ENCODE measurements at places on chromosomes 5 and 9.

- no peak for DNase-seq
Measured at GRCh38 chr9:116152941-116153764, 438 bp upstream of the PAPPA start.

DNA sequence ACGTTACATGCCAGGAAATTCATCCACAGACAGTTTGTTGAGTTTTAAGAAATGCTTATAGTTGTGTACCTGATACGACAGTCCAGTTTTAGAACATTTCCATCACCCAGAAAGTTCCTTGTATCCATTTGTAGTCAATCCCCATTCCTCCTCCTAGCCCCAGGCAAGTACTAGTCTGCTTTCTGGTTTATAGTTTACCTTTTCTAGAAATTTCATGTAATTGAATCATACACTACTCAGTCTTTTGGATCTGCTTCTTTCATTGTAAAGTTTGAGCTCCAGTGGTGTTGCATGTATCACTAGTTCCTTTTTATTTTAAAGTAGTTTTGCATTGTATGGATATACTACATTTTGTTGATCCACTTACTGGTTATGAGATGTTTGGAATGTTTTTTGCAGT, 291.2 kb downstream of the AOPEP start:
- DNase-seq, result no peak

DNA sequence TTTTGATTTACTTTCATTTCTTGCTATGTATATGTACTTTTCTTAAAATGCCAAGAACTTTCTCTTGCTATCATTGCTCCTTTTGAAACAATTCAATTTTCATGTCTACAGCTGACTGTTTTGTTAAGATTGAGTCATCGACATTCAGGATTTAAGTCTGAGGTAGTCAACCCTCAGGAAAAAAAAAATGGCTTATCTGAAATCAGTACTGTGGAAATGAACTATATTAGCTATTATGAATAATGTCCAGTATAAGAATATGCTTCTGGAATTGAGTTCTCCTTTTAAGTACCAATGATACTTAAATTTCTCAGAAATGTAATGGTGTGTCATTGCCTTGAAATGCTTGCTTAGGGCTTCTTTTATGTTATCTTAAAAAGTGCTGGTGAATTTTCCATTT, 37.9 kb downstream of the TNFAIP8 start:
- DNase-seq, result no peak

DNA sequence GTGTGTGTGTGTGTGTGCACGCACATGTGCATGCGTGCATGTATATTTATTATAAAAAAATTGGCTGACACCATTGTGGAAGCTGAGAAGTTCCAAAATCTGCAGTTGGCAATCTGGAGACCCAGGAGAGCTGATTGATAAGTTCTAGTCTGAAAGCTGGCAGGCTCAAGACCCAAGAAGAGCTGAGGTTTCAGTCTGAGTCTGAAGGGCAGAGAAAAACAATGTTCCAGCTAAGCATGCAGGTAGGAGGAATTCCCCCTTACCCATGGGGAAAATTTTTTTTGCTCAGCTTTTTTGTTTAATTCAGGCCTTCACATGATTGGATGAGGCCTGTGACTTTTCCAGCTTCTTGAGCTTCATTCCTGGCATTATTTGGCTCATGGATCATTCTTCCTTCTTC, 31.2 kb upstream of the ACTBL2 start:
- DNase-seq, result no peak

GRCh38 chr9:35035851-35036701, 36.3 kb downstream of the VCP start:
- no peak for DNase-seq

DNA sequence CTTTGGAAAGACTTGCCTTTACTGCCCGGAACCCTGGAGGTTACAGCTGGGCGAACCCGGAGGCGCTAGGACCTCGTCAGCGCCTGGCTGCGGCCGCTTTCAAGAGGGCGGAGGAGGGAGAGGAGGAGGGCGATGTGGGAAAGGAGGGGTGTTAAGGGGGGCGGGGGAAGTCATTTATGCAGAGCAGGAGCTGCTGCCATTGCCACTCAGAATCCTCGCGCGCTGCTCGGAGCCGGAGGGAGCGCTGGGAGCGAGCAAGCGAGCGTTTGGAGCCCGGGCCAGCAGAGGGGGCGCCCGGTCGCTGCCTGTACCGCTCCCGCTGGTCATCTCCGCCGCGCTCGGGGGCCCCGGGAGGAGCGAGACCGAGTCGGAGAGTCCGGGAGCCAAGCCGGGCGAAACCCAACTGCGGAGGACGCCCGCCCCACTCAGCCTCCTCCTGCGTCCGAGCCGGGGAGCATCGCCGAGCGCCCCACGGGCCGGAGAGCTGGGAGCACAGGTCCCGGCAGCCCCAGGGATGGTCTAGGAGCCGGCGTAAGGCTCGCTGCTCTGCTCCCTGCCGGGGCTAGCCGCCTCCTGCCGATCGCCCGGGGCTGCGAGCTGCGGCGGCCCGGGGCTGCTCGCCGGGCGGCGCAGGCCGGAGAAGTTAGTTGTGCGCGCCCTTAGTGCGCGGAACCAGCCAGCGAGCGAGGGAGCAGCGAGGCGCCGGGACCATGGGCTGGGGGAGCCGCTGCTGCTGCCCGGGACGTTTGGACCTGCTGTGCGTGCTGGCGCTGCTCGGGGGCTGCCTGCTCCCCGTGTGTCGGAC, at the start of gene PCSK5:
TSS of gene PCSK5 (plus strand) at position 202 of the 805 bp plus-strand sequence. CDS start at position 711, 509 bp downstream.
- peak; percentile 98 for DNase-seq

GRCh38 chr5:133728475-133728874, 116.1 kb upstream of the FSTL4 start:
- no peak for DNase-seq

GRCh38 chr5:167065794-167066193, 1225.7 kb upstream of the WWC1 start:
- no peak for DNase-seq

DNA sequence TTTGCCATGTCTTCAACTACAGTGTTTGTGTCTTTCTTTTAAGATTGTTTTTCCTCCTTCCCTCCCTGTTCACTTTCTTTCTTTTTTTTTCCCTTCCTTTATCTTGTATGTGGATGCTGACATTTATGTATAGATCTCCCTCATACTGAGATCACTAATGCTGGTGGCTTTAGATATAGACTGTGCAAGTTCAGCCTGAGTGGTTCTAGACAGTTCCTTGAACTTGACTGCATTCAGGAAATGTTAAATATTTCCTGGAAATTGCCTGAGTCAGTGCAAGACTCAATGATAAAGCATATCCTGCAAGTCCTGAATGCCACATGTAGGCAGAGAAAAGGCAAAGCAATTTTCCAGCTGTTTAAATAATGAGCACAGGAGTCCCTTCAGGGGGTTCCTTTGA, 182.5 kb upstream of the NR3C1 start:
- no peak for DNase-seq

GRCh38 chr9:124118894-124119293, 107.3 kb downstream of the LHX2 start:
- no peak for DNase-seq

DNA sequence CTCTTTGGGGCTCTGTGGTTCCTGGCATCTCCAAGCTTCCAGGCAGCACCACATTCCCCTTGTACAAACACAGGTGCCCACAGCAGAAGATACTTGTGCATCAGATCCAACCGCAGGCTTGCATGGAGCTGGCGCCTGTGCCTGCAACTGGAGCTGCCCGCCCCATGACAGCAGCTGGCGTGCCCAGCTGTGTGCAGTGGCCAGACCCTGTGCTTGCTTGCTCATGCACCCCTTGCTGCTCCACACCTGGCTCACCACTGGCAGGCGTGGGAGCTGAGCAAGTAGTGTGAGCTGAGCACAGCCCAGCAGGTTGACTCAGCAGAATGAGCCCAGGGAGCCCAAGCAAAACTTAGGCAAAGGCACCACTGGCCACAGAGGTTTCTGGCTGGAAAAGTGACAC, 84.4 kb upstream of the STARD4 start:
- no peak for DNase-seq

GRCh38 chr5:14663734-14664269, 716 bp upstream of the OTULIN start:
- peak; percentile 9 for DNase-seq

DNA sequence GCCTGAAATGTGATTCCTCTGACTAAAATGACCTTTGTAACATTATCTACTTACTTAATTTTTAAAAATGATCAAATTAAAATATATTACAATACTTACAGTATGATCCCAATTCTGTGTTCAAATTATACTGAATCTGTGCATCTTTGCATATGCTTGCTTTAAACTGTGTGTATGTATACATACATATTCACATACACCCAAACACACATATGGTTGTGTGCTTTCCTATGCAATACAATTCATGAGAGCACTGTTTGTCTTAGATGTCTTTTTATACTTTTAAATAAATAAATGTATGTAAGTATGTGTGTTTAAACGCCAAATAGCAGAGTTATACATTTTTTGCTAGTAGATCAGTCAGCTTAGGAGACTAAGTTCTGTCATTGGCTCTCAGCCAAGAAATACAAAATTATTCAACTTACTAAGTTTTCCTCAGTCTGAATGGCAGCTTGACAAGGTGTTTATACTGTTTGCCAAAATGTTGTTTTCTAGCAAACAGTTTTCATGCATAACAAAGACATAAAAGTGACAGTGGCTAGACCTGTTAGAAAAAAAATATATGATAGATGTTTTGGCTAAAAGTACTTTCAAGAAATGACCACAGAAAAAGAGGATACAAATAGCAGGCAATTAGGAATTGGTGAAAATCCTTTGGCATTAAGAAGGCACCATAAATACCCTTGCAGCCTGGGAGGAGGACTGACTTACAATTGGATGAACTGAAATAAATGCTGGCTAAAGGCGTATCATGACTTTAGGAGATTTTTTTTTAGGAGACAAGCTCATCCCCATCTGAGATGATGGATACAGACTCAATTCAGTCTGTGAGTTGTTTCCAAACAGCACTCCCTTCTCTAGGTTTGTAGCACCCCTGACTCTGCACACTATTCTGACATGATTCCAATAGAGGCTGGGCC, 7.9 kb downstream of the TICAM2 start:
- DNase-seq, result no peak

DNA sequence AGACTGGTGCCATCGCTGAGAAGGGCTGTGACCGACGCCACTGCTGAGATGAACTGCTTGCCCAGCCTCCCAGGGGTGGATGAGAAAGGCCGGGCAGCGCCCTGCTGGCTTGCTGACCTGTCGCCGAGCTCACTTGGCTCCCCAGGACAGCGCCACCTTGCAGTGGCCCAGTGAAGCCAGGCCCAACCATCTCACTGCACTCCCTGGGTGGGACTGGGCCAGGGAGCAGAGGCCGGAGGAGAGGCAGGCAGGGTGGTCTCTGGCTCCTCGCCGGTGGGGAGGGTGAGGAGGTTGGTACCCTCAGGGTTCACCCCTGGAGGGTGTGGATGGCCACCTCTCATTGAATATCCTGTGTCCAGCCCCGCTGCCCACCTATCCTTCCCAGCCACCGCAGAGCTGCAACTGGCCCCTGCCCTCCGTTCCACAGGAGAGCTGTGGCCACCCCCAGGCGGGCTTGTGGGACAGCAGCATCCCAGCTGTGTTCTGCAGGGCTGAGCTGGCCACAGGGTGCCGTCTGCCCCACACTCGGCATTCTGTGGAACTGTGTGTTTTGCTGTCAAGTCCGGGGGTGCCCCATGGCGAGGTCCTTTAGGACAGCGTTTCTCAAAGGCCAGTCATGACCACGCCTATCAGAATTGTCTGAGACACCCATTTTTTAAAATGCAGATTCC, 41.0 kb upstream of the FCN2 start:
- DNase-seq, result no peak

DNA sequence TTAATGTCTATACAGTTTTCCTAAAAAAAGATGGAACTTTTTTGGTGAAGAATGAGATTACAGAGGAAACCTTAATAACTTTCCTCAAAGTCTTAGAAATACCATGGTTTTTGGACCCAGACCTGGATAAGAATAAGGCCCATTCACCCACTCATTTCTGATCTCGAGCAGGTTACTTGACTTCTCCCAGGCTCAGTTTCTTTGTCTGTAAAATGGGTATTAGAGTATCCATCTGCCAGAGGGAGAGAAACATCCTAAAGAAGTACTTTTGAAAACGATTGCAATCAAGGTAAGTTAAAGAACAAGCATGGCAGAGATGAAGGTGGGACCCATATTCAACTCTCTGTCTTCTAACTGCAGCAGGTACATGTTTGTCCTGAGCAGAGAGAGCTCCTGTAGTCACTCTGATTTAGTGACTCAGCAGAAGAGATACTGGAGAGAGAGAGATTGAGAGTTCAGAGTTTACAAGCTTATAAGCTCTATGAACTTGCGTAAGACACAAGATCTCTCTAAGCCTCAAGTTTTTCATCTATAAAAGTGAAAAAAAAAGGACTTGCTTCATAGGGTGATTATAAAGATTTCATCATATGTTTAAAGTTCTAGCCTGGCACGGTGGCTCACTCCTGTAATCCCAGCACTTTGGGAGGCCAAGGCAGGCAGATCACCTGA, 379.4 kb upstream of the SGCD start:
- DNase-seq, result no peak

- no peak for DNase-seq
Measured at GRCh38 chr9:6703898-6704639, 53.7 kb upstream of the KDM4C start.

GRCh38 chr5:108739906-108740305, 7.8 kb upstream of the FER start:
- DNase-seq, result no peak

DNA sequence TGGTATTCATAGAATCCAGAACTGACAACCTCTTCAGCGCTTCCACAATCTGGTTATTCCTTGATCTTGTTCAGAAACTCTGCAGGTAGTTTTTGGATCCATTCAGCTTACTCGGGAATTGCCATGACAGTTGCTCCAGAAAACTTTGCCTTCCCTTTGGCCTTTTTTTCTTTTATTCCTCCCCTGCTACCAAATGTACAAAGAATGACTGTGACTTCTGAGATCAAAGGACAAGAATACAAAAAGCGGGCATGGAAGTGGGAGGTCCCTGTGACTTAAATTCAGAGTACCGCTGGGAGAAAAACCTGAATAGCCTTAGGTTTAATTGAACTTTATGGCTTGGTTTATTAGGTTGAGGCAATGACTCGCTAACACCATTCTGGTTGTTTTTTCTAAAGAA, 59.5 kb downstream of the ADGRV1 start:
- no peak for DNase-seq

DNA sequence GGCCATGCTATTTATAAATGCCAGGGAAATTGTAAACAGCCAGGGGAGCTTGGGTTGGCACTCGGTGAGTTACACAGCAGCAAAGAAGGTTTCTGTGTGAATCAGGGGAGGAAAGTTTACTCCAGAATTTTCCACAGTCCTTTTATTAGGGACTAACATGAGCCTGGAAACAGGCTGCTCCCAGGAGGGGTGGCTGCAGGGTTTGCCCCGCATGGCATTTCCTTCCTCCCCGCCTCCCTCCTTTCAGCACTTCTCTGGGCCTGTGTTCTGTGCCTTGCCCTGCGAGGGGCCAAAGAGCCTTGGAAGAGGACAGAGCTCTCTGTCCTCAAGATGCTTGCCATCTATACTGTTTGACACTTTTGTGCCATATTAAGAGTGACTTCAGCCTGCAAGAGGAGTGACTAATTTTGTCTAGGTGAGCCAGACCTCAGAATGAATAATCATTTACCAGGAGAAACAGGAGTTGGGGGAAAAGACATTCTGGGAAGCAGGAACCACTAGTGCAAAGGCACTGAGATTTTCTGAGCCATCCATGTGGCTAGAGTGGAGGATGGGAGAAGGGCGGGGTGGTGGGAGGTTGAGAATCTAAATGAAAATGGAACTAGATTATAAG, 1.8 kb downstream of the GSN start:
- no peak for DNase-seq

Data from SJCRH30 (cell line).